Activated naive CD8-positive, alpha-beta T cell treated with anti-CD3 and anti-CD28 coated beads, Interleukin-2, amount 10 ng/mL, durations not matched to agents 7 days and 5 days (primary cell): ENCODE measurements at places on chromosomes 4 and X. TPM values are rescaled to one million over a fixed set of nuclear protein-coding genes. Genes with fewer than 3 reads are reported as not detected.

The C4orf50 gene
- 0.43 TPM for total RNA-seq

The MAB21L2 gene
- total RNA-seq, result not detected

- H3K36me3 ChIP-seq, result no peaks in the 10 kb centered on the region
- no peak overlapping the region for H3K27ac ChIP-seq
- DNase-seq, result no peak
- H3K4me3 ChIP-seq, result no peak overlapping the region
Observed at GRCh38 chr4:5845035-5845905, 47.6 kb downstream of the CRMP1 start.

GRCh38 chrX:37684973-37685372 lies 618 bp upstream of the XK start:
- H3K36me3 ChIP-seq, result no peaks in the 10 kb centered on the region
- peaks cover 5% of the 10 kb centered on the region for H3K27me3 ChIP-seq
- no peak for DNase-seq
- H3K27ac ChIP-seq, result no peak overlapping the region
- peak overlapping the region; percentile 45 for H3K4me3 ChIP-seq

GRCh38 chrX:78321809-78322208 lies 5.6 kb downstream of the CYSLTR1 start:
- H3K27me3 ChIP-seq, result no peaks in the 10 kb centered on the region
- peaks cover 22% of the 10 kb centered on the region for H3K4me1 ChIP-seq
- peak overlapping the region; percentile 85 for H3K27ac ChIP-seq
- DNase-seq, result peak; percentile 34
- H3K4me3 ChIP-seq, result peak overlapping the region; percentile 58
- H3K36me3 ChIP-seq, result peaks cover 9% of the 10 kb centered on the region

DNA sequence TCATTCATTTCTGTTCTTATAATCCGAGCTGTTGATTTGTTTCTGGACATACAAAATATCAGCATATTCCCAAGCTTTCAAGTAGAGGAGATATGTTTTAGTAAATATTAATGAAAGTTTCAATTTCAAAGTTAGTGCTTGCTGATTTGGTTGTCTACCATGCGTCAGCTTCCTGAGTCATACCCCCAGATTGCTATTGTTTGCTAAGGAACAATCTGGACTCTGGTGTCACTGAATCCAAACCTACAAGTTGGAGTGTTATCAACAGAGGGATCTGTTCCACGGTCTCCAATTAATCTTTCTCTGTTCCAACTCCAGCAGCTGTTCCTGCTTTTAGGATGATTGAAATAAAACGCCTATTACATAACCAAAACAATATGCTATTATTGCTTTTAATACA lies 96.1 kb upstream of the FAM9A start:
- no peak for DNase-seq
- H3K27ac ChIP-seq, result no peak overlapping the region
- peaks cover 2% of the 10 kb centered on the region for H3K27me3 ChIP-seq

- peak overlapping the region; percentile 100 for H3K27ac ChIP-seq
- H3K4me1 ChIP-seq, result peaks cover 6% of the 10 kb centered on the region
- H3K27me3 ChIP-seq, result no peaks in the 10 kb centered on the region
- peak overlapping the region; percentile 98 for H3K4me3 ChIP-seq
- H3K36me3 ChIP-seq, result no peaks in the 10 kb centered on the region
- no peak for DNase-seq
Observed at GRCh38 chrX:48958635-48959094, 1.3 kb upstream of the OTUD5 start.

GRCh38 chr4:78185117-78185516 lies 128.0 kb downstream of the FRAS1 start:
- H3K4me1 ChIP-seq, result no peaks in the 10 kb centered on the region
- no peak overlapping the region for H3K27ac ChIP-seq
- peaks cover 4% of the 10 kb centered on the region for H3K27me3 ChIP-seq
- H3K4me3 ChIP-seq, result no peak overlapping the region
- H3K36me3 ChIP-seq, result peaks cover 2% of the 10 kb centered on the region
- no peak for DNase-seq

GRCh38 chrX:148372925-148373324 lies 127.5 kb upstream of the AFF2 start:
- peaks cover 3% of the 10 kb centered on the region for H3K36me3 ChIP-seq
- H3K4me3 ChIP-seq, result no peak overlapping the region
- H3K4me1 ChIP-seq, result peaks cover under 1% of the 10 kb centered on the region
